ENCODE measurements at places on chromosomes 12 and 14.

DNA sequence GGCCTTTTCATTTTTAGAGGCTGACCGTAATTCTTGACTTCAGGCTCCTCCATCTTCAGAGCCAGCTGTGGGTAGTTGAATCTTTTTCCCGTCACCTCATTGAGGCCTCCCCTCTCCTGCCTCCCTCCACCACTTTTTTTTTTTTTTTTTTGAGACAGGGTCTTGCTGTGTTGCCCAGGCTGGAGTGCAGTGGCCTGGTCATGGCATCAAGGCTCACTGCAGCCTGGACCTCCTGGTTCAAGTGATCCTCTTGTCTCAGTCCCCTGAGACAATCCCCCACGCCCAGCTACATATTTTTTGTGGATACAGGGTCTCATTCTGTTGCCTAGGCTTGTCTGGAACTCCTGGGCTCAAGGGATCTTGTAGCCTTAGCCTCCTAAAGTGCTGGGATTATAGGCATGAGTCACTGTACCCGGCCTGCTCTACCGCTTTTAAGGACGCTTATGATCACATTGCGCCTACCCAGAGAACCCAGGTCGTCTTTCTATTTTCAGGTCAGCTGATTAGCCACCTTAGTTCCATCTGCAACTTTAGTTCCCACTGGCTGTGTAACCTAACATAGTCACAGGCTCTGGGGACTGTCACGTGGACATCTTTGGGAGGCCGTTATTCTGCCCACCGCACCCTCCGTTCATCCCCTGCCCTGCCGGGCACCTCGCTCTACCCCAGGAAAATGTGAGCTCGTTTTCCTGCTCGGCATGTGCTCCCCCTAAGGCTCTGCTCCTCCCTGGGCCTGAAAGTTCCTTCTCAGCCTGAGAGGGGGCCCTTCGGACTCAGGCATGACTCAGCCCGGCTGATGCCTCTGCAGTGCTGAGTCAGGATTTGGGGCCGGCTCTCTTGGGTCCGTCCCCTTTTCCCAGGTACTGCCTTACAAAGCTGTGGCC lies 13.4 kb downstream of the TNFAIP2 start:
- DNase-seq: peak; percentile 20

DNA sequence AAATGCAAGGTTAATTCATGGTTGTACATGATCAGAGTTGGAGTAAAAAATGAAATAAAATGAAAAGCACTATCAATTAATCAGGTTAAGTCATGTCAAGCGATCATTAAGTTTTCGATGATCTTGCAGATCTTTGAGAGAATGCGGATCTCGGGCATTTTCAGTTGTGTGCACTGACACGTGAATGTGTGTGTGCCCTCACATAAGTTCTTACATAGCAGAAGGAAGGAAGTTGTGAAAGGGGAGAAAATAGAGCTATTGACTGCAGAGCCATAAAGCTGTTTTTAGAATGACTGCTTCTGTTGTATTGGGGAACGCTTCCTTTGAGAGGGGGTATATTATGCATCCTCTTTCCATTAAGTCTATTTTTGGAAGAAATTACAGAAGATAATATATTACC lies 101.3 kb downstream of the HMGA2 start:
- no peak for DNase-seq

- no peak for DNase-seq
Measured at GRCh38 chr14:102826161-102826560, 48.9 kb downstream of the TRAF3 start.

DNA sequence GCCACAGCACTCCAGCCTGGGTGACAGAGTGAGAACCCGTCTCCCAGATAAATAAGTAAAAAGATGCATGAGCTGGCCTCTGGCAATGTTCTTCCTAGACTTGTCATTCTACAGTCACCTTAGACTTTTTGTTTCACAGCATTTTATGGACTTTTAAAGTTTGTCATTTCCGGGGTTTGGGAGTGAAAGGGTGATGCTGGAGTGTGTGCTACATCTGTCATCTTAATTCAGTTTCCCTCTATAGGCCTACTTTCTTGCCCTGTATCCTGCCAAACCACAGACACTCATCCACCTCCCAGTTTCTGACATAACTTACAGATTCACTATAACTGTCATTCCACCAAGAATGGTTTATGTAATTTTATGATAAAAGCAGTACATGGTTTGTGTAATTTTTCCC lies 166.7 kb upstream of the PARP11 start:
- no peak for DNase-seq

- no peak for DNase-seq
Measured at GRCh38 chr12:46985816-46986215, 93.6 kb upstream of the PCED1B start.

DNA sequence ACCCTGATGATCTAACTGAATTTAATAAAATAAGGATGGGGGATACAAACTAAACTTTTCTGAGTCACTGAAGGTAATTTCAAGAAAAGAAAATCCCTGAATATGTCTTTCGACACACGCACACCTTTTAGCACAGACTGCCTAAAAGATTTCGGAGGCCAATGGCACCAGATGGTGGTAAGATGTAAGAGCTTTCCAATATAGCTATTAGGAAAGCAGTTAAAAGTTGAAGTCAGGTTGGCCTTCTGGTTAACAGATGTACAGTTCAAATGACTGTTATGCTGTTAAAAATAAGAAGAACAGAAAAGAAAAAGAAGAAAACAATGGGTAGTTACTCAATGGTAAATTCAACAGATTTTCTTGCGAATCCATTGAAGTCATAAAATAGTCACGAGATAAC lies 80.7 kb upstream of the KRR1 start:
- no peak for DNase-seq

DNA sequence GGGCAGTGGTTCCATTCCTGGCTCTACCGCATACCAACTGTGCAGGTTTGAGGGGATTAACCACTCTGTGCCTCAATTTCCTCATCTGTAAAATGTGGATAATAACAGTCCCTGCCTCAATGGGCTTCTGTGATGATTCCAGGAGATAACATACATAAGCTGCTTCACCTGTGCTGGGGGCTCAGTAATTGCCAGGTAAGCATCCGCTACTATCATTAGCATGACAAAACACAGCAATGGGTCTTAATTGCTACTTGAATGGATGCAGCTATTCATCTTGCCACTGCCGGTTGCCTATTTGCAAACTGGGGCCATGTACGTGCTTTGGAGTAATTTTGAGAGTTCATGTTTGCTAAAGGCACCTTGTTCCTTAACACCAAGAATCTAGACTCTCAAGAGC lies 132.6 kb downstream of the TMEM132D start:
- DNase-seq: no peak

- no peak for DNase-seq
Measured at GRCh38 chr12:78951803-78952551, 87.4 kb downstream of the SYT1 start.

DNA sequence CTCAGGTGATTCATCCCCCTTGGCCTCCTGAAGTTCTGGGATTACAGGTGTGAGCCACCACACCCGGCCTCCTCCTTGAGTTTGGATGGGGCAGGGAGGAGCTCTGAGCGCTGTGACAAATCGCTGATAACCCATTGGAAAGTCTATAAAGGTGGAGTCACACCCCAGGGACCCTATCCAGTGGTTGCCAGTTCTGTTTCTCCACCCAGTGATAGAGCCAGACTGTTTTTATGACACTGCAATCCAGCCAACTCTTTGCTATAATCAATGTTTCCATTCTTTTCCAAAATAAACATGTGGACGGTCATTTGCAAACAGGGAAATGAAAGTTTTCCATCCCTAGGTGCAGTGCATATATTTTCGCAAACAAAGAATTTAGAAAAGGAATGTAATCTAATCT lies 142.0 kb upstream of the PELI2 start:
- DNase-seq: no peak

- no peak for DNase-seq
Measured at GRCh38 chr14:90611936-90612335, 204.3 kb downstream of the TTC7B start.

DNA sequence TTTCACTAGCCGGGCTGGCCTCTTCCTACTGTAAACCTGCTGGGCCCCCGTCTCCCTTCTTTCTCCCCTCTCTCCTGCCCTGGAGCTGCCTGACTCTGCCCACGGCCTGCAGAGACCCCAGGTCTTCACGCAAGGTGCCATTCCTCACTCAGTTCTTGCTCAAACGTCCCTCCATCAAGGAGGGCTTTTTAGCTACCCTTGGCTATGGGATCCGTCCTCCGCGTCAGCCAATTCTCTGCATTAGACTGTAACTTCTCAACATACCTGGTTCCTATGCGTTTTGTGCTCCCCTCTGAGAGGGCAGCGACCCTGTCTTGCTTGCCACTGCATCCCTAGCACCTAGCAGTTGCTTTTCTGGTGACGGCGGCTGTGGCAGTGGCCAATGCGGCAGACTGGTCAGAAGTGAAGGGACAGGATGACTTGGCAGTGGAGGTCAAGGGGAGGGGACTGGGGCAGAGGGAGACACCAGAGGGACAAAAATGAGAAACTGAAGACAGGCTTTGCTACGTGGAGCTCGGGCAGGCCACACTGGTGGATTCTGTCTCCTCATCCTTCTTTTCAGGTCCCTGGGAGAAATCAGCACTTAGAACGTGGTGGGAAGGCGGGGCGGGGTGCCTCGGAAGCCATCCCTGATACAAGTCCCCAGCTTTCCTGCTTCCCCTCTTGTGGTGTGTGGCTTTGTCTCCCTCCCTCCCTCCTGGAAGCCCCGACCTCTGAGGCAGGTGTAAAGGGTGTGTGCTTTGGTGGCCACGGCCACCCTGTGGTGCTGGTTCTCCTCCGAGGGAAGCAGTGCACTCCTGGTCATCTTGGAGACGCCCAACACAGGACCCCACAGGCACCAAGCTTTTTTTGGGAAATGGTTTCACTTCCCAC lies 1.8 kb downstream of the B3GNT4 start:
- DNase-seq: no peak

- no peak for DNase-seq
Measured at GRCh38 chr12:4802841-4803240, 82.6 kb downstream of the GALNT8 start.

DNA sequence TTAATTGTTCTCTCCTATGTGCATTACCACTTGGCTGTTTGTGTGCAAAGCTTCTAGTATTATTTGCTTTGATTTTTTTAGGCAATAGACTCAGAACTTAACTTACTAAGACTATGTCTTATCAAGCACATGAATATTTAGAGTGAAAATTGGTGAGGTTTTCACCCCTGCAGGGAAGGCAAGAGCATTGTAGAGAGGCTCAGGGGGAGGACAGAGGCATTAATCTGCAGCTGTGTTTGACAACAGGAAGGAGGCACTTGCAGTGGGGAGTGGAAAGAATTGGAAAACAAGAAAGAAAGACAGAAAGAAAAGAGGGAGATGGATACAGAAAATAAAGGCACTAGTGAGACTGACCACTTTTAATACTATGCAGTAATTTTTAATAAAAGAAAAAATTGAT lies 431.6 kb downstream of the PDZRN4 start:
- DNase-seq: no peak

DNA sequence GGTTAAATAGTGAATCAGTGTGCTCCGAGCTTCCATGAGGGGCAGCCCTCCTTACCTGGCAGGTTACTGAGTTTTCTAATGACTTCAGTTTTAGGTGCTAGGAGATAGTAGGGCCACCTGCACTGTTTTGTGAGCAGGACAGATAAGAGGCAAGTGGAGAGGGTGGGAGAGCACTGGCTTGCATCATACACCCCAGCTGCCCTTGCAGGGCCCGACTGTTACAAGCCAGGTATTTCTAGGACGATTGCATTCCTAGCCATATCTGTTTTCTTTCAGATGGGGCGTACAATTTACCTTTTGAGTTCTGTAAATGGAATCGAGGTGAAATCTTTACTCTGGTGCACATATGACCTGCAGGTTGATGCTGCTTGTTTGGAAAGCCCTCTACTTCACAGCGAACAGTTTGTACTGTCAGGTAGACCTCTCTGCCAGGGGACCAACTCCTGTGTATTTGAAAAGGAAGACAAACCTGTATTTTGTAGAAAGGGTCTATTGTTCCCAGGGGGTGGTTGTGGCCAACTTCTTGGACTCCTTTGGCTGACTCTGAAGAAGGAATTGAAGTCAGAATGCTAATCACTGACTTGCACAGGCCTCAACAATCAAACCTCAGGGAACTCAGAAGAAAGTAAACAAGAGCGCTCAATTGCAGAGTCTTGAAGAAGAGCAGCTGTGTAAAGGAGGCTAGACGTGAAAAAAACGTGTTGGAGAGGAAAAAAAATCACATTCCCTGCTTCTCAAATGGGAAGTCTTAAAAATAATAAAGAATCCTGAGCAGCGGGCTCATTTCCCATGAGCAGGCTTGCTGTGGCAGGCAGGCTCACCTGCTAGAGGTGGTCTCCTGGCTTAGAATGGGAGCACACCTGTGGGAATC lies 57.3 kb downstream of the ETV6 start:
- no peak for DNase-seq

- no peak for DNase-seq
Measured at GRCh38 chr12:89861086-89861485, 152.4 kb upstream of the ATP2B1 start.

- DNase-seq: no peak
Measured at GRCh38 chr14:78593949-78594348, 423.8 kb downstream of the NRXN3 start.

DNA sequence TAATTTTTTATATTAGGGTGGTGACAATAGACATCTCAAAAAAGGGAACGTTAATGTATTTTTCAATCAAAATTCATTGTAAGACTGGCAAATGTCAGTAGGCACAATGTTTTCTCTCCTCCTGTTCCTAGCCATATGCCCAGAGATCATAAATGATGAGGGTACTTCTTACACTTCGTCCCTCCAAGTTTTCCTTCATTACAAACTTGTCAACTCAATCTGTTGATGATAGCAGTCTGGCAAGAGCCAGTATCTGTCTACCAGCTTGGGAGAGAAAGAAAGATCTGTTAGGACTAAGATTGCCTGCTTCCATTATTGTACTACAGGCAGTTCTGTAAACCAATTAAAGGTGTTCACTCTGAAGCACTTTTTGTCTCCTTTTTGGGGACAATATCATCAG lies 130.9 kb upstream of the DAAM1 start:
- DNase-seq: no peak

DNA sequence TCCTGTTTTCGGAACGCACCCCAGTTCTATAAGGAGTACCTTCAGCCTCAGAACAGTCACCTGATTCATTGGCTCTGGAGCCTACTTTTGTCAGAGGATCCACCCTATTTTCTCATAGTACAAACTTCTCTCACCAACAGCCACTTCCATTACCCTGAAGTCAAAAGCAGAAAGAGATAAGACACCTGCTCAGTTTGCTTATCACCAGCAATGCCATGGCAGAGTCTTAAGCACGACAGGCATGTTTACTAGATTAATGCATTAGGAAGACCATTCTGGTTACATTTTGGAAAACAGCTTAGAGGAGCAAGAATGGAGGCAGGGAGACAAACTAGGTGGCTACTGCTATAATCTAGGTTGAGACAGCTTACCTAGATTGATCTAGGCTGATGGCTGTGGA lies 67.7 kb downstream of the GXYLT1 start:
- DNase-seq: no peak

DNA sequence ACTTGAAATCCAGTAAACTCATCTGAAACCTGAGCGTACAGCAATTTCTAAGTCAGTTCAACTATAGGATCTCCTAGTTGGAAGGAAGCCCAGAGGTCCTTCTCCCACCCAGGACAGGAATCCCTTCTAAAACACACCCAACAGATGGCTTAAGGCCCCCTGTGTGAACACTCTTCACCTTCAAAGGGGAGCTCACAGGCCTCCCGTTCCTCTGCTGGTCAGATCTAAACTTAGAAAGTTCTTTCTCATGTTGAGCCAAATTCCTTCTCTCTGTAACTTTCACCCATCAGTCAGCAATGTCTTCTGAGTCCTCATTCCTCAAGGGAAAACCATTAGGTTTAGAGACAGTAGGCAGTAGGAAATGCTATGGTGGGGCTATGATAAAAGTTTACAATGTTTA lies 355.2 kb downstream of the PCNX1 start:
- no peak for DNase-seq
